Adipocyte (in vitro differentiated cells): ENCODE measurements at places on chromosomes 7 and 10.

- DNase-seq = peak; percentile 55
Observed at GRCh38 chr10:93198401-93199131, 124.9 kb downstream of the CYP26A1 start.

- DNase-seq = no peak
Observed at GRCh38 chr7:40305229-40305628, 170.4 kb downstream of the SUGCT start.

DNA sequence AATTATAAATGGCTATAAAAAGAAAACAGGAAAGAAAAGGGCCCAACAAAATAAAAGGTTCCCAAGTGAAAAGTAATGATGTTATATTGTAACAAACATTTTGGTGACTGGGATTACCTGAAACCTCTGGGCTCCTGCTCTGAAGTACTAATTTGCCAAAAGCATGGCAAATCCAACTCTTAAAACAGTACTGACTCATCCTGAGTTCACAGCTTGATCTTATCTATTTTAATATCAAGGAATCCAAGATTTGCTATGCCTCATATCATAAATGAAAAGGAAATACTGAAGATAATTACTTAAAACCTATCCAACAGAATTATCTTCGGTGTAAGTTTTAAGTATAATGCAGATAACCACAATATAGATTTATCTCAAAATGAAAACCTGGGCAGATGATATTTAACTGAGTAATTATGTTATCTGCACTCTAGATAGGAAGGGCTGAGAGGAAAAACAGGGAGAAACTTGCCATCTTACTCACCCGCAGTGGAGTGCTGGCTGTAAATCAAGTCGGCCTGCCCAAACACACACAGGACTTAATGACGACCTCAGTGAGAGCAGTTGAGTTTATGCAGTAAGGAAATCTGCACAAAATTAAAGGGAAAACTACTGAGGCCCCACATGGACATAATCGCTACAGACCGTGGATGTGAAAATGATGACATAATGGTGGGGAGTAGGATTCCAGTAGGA lies 48.4 kb downstream of the MPP7 start:
- peak; percentile 40 for DNase-seq

GRCh38 chr7:42494736-42495135 lies 257.7 kb upstream of the GLI3 start:
- peak; percentile 5 for DNase-seq

GRCh38 chr7:138258197-138258559 lies 181.9 kb downstream of the AKR1D1 start:
- no peak for DNase-seq

GRCh38 chr7:31521336-31522010 lies 7.6 kb downstream of the ITPRID1 start:
- no peak for DNase-seq

- DNase-seq = no peak
Observed at GRCh38 chr7:128114806-128115205, 83.6 kb upstream of the LRRC4 start.

DNA sequence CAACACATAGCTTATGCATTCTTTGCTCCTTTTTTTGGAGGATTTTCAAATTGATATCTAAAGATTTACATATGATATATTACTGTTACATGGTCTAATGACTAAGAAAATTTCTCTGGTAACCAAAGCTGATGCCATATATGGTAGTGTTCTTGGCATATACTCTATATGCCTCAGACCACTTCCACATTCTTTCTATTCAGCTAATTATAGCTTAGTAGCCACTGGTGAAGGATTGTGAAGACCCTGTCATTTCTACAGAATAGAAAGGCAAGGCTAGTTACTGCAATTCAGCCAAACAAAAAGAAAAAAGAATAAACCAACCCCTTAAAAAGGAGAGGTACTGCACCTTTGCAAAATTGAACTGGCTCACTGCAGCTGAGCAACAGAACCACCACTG lies 3.7 kb downstream of the PURB start:
- peak; percentile 65 for DNase-seq

DNA sequence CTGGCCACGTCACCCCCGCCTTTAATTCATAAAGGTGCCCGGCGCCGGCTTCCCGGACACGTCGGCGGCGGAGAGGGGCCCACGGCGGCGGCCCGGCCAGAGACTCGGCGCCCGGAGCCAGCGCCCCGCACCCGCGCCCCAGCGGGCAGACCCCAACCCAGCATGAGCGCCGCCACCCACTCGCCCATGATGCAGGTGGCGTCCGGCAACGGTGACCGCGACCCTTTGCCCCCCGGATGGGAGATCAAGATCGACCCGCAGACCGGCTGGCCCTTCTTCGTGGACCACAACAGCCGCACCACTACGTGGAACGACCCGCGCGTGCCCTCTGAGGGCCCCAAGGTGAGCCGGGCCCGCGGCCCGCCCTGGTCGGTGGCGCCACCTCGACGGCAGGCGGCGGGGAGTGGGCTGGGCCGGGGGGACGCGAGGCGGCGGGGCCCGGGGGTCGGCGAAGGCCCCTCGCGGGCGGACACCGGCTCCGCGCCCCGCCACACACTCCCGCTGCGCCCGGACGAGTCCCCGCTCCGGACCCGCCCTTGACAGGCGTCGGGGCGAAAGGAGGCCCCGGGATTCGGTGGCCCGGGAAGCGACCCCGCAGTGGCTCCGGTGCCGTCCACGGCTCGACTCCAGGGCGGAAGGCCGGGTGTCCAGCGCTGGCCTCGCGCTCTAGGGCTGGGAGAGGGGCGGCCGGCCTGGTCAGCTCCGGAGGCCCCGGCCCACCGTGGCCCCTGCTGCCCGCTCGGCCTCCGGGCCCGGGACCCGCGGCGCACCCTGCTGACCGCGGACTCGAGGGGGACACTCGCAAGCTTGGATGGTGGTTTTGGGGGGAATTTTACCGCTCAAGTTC lies 557 bp downstream of the BAG3 start:
- peak; percentile 58 for DNase-seq

DNA sequence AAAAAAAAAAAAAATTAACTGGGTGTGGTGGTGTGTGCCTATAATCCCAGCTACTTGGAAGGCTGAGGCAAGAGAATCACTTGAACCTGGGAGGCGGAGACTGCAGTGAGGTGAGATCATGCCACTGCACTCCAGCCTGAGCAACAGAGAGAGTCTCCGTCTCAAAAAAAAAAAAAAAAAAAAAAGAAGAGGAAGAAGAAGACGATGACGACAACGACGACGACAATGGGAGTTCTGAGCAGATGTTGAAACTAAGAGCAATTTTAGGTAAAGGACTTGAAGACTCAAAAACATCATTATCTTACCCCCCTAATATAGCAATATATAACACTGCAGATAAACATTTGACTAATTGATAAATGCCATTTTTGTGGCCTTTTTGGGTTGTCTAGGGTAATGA lies 39.5 kb upstream of the PPP1R17 start:
- DNase-seq = no peak

GRCh38 chr7:4268040-4268965 lies 413.8 kb upstream of the FOXK1 start:
- DNase-seq = no peak

DNA sequence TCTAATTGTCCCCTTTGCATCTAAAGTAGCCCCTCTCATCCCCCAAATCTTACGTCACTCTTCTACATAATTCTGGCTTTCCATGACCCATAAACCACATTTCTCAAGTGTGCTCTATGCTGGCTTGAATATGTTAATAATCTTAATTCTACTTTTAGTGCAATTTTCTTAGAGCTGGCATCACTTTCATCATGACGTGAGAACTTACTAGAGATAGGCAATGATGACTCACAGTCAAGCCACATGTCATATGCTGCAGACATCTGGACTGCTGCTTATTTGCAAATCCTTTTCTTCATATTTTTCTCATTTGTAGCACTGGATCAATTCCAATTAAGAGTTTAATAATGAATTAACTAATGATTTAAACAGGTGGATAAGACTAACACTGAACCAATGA lies 260.7 kb upstream of the PRKCQ start:
- peak; percentile 35 for DNase-seq

- no peak for DNase-seq
Observed at GRCh38 chr7:1262441-1262840, 29.8 kb downstream of the UNCX start.

DNA sequence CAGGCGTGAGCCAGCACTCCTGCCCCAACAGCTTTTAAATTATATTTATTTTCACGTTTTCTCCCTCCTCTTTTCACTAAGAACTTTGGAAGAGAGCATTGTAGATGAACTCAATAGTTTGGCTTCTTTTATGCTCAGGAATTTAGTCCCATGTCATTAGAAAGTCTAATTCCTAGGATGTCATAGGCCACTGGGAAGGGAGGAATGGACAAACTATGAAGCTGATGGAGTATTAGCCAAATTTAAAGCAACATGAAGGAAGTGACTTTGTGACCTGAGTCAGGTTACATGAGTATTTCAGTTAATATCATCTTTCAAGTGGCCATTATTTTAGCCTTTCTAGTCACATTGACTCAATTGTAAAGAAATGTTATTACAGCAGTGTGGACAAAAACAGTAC lies 18.0 kb upstream of the OPN4 start:
- no peak for DNase-seq

DNA sequence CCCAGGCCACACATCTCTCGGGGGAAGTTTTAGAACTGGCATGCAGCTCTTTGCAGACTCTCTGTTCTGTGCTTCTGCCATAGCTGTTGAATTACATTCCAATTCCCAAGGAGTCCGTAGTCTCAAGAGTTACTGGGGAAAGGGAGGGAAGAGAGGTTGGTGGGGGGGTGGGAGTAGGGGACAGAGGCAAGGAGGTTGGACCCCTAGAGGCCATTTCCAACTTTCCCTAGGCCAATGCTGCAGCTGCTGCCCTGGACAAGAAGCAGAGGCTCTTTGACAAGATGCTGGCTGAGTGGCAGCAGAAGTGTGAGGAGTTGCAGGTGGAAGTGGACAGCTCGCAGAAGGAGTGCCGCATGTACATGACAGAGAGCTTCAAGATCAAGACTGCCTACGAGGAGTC lies 23.8 kb downstream of the MYH16 start:
- DNase-seq = no peak

- DNase-seq = no peak
Observed at GRCh38 chr10:14801723-14802122, 27.0 kb upstream of the FAM107B start.

GRCh38 chr7:70808876-70809275 lies 323.1 kb upstream of the GALNT17 start:
- DNase-seq = no peak

DNA sequence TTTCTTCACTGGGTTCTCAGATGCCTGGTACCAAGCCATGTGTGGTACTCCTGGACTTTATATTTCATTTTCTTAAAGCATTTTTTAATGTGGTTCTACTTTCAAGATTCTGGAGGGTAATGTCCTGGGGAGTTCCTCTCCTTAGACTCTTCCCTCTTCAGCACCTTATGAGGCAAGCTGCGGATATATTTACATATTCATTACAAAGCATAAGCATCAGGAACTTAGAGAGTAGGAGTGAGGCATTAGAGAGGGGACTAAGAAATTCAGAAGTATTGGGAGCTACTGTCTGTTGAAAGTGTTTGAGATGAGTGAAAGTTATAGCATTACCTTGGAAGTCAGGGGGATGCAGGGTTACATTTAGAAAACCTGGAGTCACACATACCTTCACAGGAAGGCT lies 20.8 kb downstream of the AUTS2 start:
- DNase-seq = no peak

DNA sequence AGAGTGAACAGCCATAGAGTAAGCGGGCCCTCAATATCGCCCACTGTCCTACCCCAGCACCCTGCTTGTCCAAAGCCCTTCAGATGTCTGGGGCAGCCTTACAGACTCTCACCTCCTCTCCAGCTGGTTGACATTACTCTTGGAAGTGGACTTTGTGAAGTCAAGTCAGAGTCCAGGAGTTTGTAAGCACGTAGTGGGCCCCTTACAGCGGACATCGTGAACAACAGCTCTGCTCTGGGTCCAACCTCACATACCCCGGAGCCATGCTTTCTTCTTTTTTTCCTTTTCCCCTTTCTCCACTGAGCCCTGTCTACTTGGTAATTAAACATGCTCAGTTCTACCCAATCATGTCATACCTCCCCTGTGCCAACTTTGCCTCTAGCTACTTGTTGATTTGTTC lies 17.5 kb downstream of the HNRNPF start:
- no peak for DNase-seq

- DNase-seq = no peak
Observed at GRCh38 chr10:110003524-110003885, 4.3 kb upstream of the ADD3 start.
